ENCODE measurements at places on chromosomes 3 and 15.

DNA sequence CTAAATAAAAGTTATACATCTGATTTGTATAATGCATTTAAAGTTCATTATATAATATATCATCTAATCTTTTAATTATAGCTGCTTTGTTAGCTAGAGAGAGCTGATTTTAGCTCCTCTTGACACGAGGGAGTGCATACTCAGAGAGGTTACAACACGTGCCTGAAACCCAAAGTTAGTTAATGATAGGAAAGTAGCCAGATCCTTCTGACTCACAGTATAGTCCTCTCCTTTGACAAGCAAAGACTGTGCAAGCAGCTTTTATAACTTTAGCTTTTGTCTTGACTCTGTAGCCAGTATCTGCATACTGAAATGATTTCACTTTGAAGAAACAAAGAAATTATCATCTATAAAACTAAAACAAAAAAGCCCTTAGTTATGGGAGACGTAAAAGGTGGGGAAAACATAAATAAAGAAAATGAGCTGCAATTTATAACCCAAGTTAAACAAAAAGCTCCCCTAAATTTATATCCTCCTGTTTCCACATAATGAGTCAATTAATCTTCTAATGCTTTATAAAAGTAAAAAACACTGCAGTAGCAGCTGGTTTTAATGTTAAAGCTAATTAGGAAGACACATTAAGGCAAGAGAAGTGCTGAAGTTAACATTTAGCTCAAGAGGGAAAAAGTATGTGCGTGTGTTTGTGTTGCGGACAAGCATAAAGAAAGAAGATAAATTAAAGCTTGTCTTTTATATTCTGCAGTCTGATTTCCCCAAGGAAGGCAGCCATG, 13.1 kb downstream of the GABRR3 start:
- no peak for DNase-seq

DNA sequence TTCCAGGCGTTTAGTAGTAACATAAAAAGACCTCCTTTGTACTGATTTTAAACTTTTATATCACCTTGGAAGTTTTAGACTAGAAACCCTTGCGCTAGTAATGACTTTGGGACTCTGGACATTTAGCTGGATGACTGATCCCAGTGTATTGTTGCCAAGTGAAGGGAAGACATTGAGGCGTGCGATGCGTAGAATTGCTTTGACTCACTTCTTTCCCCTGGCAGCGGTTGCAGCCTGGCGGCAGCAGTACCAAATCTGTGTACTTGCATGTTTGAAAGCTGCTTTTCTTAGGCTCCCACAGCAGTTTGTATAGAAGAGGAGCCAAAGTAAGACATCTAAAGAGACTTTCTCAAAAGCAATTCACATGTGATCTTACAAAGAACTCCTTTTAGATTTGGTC, 151.6 kb downstream of the BBX start:
- DNase-seq = no peak

DNA sequence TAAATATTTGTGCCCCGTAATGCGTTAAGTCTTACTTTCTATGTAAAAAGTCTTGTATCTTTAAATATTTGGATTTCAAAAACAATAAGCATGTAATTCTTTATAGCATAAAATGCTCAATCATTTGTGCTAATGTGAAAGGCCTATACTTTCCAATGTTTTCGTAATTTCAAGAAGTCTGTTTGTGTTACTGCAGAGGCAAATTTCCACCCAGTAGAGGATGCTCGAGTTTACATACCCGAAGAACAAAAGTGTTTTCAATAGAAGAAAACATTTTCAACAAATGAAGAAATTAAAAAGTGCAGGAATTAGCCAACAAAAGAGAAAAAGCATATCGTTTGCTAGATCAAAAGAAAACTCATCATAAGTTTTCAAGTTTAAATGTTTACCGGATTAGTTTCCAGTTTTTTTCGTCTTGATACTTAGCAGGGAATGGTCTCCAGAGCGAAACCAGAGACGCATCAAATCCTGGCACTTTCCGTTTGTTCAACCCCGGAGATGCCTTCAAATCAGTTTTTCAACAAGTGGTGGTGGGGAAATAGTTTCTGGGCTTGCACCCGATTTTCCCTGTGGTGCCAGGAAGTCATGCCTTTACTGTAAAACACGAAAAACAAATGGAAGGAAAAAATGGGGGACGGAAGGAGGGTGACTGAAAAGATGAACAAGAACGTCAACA, 1.0 kb downstream of the CGGBP1 start:
- no peak for DNase-seq

- DNase-seq = no peak
Measured at GRCh38 chr15:73715417-73715816, 31.2 kb downstream of the CD276 start.

DNA sequence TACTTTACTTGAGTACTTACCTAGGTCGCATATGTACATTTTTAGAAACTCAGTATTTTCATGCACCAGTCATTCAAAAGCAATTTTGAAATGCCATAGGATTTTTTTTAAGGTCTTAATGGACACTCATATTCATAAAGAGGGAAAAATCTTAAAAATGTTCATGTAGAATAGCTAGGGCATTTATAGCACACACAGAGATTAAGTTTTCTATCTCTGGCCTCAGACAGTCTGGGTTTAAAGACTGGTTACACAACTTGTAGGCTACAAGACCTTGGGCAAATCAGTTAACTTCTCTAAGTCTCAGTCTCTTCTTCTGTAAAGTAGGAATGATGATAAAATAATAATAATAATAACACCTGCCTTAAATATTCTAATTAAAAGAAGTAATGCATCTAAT, 48.5 kb upstream of the UBP1 start:
- DNase-seq = no peak

DNA sequence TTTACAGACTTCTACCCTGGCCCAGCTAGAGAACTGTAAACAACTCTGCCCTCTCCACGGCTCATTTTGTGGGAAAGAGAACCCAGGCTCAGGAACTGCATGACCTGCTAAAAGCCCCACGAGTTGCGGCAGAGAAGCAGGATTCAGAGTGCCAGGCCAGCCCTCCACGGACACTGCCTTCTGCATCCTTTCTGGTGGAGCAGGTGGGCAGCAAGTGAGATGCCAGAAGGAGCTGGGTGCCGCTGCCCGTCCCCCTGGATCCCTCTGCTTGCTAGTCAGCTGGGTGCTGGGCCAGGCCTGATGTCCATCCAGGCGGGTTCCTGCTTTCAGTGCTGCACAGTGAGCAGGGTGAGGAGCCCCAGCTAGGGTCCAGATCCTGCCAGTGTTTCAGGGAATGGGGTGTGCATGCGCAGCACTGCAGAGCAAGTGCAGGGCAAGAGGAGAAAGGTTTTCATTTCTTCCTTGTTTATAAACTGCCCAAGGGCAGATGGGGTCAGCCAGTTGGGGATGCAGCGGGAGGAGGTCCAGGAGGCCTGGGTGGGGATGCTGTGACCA, 5.2 kb upstream of the RAB43 start:
- no peak for DNase-seq

Data from activated CD4-positive, alpha-beta memory T cell treated with anti-CD3 and anti-CD28 coated beads for 36 hours (primary cell).